ENCODE measurements at places on chromosomes 3 and 15. TPM values are rescaled to one million over a fixed set of nuclear protein-coding genes. Genes with fewer than 3 reads are reported as not detected.

CLRN1 gene
- not detected for total RNA-seq

CCDC39 gene
- not detected for total RNA-seq

DNA sequence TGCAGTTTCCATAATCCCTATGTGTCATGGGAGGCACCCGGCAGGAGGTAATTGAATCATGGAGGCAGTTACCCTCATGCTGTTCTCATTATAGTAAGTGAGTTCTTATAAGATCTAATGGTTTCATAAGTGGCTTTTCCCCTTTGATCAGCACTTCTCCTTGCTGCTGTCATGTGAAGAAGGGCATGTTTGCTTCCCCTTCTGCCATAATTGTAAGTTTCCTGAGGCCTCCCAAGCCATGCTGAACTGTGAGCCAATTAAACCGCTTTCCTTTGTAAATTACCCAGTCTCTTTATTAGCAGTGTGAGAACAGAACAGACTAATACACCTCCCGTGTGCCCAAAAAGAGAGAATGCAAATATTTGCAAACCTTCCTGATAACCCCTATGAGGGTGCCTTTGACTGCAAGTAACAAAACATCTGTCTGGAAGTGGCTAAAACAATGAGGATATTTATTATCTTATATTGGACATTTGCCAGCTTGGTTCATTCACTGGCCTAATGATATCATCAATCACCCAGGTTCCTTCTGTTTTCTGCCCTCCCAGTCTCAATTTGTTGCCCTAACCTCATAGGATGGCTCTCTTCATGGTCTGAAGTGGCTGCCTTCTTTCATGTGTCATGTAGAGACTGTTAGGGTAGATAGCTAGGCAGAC lies 68.7 kb downstream of the BHLHE40 start:
- no peak for DNase-seq

GRCh38 chr3:13790376-13791197 lies 89.3 kb downstream of the WNT7A start:
- no peak for DNase-seq

DNA sequence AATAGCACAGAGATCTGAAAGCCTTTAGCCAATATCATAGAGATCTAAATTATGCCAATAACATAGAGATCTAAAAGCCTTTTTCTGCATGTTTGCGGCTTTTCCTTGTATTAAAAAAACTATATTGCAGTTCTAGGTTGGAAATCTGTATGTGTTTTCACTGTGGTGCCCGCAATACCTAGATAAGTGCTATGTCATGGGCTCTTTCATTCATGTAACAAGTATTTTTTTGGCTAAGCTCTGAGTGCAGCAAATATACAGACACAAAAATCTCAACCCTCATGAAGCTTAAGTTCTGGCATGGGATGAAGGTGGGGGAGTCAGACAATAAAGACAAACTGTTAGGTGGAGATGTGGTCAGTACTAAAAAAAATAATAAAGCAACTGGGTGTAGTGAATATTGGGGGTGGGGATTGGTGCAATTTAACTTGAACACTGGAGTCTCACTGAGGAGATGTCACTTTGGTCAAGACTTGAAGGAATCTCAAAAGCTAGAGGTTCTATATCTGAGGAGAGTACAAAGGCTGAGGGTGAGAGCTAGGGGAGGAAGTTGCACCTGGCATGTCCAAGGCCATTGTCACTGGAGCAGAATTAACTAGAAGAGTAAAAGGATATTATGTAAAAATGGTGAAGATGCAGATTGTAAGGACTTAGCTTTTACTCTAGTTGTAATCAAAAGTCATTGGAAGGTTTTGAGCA lies 973 bp downstream of the BUB1B start:
- DNase-seq: no peak

GRCh38 chr3:185153171-185153771 lies 411 bp upstream of the C3orf70 start:
- no peak for DNase-seq

DNA sequence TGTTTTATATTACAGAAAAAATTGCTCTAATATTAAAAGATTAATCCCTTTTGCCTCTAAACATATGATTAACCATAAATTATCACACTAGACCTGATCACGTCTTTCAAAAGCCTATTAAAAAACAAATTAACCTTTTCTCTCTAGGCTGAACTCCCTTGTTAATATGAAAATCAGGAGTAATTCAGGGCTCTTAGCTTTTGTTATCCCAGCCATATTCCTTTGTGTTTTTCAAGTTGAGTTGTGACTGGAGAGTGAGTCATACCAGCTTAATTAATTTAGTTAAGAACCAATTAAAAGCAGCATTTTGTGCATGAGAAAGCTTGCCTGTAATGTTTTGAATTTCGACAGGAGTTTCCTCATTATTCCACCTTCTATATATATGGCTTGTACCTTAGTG lies 385.8 kb downstream of the VGLL3 start:
- no peak for DNase-seq

GRCh38 chr3:87958289-87958688 lies 100.5 kb downstream of the CGGBP1 start:
- no peak for DNase-seq

GRCh38 chr3:27792869-27793268 lies 70.7 kb upstream of the EOMES start:
- no peak for DNase-seq

DNA sequence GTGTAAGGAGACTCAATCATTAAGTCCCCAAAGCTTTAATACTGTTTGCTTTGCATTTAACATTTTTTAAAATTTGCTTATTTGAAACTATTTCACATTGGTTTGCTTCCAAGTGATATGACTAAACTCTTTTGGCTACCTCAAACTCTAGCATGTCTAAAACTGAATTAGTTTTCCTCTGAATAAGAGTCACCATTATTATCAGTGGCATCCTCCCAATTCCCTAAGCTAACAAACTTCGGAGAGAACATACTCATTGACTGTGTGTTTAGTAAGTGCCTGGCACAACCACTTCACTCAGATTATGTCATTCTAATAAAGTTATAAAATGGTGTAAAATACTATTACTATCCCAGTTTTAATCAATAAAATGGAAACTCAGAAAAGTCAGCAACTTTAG lies 21.9 kb downstream of the ATOSA start:
- no peak for DNase-seq

DNA sequence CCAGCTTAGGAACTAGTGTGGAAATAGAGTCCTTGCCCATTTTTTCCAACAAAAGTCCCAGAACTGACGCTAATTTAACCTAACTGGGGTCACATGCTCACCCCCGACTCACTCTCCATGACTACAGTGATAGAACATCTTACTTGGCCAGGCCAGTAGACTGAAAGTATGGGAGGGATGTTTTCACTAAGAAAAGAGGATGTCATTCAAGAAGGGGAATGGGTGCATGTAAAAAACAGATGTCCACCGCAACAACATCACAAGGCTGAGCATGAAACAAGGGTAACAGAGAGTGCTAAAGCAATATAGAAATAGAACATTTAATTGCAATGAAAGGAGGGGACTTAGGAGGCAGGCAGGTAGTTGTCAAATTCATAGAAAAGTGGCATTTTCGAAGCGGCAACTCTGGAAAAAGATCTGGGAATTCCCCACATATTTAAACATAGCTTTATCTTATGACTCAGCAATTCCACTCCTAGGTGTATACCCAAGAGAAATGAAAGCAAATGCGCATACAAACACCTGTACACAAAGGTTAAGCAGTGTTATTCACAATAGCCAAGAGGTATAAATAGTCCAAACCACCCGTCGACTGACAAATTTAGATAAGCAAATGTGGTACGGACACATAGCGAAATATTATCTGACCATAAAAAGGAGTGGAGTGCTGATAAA lies 41.1 kb upstream of the UBE2E2 start:
- DNase-seq: no peak

DNA sequence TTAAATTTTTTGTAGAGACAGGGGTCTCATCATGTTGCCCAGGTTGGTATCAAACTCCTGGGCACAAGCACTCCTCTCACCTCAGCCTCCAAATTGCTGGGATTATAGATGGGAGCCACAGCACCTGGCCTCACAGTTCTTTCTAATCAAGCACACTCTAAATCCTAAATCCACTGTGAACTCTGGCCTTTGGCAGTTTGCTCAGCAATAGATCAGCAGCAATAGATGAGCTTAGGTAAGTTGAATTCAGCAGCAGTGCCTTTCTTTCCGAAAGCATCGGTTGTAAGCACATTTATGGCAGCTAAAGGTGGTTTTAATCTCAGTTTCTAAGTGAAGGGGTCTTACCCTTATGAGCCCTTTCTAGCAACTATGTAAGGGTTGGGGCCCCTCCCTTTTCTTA lies 16.6 kb downstream of the PDHB start:
- DNase-seq: no peak

DNA sequence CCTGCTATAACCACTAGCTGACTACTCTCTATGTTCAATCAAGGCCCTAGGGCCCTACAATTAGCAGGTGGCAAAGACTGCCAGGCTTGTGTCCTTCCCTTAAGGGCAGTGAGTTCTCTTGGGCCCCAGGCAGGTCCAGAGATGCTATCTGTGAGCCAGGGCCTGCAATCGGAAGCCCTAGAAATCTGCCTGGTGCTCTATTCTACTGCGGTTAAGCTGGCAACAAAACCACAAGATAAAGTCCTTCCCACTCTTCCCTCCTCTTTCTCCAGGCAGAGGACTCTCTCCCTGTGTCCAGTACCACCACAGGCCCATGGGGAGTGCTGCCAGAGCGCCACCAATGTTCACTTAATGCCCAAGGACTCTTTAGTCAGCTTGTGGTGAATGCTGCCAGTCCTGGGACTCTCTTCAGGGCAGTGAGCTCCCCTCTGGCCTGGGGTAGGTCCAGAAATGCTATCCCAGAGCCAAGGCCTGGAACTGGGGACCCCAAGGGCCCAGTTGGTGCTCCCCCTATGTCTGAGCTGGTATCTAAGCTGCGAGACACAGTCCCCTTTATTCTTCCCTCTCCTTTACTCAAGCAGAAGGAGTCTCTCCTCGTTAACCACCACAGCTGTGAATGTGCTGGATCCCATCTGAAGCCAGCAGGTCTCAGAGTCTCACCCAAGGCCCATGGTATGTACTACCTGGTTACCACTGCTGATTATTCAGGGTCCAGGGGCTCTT lies 34.7 kb downstream of the XXYLT1 start:
- DNase-seq: no peak

DNA sequence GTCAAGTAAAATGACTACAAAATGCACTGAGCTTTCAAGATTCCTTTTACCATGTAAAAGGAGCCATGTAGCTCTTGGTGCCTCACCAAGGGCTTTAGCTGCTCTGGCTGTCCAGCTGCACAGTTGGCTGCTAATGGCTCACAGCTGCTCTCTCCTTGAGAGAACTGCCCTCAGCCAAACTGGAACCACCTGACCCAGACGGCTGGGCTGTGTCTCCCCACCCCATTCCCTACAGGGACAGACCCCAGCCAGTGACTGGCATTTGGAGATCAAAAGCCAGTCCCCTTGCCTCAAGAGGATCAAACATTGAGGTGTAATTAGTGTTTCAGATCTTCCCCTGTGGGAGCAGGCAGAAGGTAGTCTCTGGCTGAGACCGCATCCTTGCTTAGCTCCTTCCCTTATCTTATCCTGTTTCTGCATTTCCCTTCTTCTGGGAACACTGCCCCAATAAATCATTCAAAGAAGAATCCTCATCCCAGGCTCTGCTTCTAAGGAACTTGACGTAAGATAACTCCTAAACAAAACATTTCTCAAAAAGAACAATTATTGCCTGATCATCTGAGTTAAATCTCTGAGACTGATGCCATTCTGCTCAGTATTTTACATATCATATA lies 28.6 kb upstream of the UBE2E2 start:
- DNase-seq: no peak

DNA sequence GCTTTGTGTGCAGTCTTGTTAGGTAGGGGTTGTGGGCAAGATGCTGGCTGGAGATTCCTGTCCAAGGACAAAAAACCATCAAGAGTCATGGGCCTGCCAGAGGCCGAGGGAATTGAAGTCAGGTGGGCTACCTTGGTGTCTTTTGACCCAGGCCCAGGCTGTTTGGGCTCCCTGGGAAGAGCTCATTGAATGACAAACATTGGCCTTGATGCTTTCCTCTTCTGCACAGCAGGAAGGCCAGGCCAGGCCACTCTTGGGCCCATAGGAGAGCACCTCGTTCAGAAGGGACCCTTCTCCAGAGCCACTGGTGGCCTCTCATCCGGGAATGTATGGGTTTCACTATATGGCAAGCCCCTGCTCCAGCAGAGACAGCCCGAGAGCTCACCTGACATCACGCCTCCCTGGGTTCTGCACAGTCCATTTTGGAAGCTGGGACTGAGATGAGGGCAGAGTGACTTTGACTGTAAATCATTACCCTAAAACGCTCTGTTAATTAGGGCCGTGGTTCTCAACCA lies 169.1 kb downstream of the NSMCE3 start:
- no peak for DNase-seq

DNA sequence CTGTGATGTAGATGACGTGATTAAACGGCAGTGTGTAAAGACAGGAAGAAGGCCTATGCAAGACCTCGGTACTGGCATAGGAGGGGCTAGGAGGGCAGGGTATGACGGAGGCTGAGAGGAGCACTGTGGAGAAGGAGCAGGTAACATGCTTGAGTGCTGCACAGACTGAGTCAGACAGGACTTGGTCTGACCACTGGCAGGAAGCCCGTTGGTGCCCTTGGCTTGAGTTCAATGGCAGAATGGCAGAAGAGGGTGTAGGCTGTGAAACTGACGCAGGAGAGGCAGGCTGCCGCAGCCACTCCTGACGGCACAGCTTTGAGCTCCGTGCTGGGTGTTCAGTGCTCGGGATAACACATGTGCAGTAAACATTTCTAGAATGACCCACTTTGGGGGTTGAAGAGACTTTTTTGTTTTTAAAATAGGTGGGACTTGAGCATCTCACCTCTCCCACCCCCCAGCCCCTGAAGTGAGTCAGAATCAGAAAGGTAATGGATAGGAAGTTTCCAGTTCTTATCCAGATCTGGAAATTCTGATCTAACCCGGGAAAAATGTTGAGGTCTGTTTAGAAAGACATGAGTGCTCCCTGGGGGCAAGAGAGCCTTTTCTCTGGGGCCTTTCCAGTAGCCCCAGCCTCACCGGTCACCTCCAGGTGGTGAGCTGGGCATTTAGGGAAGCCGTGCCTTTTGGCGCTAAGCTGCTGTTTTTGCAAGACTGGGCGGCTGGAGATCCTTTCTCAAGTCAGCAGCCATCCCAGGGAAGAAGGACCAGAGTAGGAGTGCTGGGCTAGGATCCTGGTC lies 126.4 kb downstream of the RPLP1 start:
- DNase-seq: no peak

DNA sequence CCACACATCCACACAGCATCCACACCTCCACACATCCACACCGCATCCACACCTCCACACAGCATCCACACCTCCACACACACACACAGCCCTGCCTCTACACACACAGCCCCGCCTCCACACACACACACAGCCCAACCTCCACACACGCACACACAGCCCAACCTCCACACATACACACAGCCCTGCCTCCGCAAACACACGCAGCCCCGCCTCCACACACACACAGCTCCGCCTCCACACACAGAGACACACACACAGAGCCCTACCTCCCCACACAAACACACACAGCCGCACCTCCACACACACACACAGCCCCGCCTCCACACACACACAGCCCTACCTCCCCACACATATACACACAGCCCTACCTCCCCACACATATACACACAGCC lies 4.7 kb downstream of the MESP1 start:
- DNase-seq: no peak

DNA sequence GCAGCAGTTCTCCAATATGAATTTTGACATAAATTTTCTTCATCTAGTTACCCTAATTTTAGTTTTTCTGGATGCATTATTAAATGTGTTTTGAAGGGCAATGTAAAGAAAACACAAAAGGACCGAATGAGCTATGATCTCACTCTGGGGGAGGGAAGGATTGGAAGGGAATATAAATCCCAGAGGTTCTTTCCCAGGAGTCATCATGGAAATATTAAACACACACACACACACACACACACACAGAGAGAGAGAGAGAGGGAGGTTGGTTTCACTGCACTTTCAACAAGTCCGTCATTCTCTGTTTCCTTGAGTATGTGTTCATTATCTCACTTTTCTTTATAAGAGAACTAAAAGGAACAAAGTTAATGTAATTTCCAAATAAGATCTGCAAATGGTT lies 70.7 kb upstream of the DCBLD2 start:
- no peak for DNase-seq
